ENCODE measurements at places on chromosomes 12 and 14. TPM values are rescaled to one million over a fixed set of nuclear protein-coding genes. Genes with fewer than 3 reads are reported as not detected.

The GARIN6 gene
- polyA plus RNA-seq: not detected

The GYS2 gene
- not detected for polyA plus RNA-seq

The ADAM21 gene
- not detected for polyA plus RNA-seq

The NPAS3 gene
- polyA plus RNA-seq: 0.70 TPM

The SLC17A8 gene
- polyA plus RNA-seq: not detected

The CBX5 gene
- 10.0 TPM for polyA plus RNA-seq

The FAM90A1 gene
- polyA plus RNA-seq: 0.35 TPM

The LALBA gene
- polyA plus RNA-seq: not detected

The KRT73 gene
- polyA plus RNA-seq: not detected

The PIGH gene
- 14.2 TPM for polyA plus RNA-seq

The INHBE gene
- polyA plus RNA-seq: not detected

The TPPP2 gene
- polyA plus RNA-seq: 0.46 TPM

The PTCSC3 gene
- not detected for polyA plus RNA-seq

The KRT6A gene
- polyA plus RNA-seq: 0.82 TPM

- DNase-seq: no peak
Observed at GRCh38 chr12:12338527-12339168, 11.4 kb downstream of the MANSC1 start.

- DNase-seq: no peak
Observed at GRCh38 chr12:101769865-101770264, 30.6 kb upstream of the SYCP3 start.

DNA sequence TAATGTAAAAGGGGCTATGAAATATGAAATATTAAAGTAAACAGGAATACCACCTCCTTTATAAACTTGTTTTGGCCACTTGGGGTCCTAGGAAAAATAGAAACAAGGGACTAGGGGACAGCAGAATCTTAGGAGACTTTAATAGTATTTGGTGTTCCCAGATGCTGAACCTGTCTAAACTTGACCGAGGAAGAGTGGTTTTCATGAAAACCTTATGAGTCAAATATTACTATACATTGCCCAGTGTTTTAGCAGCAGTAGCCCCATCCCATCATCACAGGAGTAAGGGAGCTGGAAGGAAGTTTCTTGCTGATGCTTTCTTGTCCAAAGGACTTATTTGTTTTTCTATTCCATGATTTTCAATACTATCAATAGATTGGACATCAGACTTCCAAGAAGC lies 177.5 kb upstream of the CAND1 start:
- DNase-seq: no peak

DNA sequence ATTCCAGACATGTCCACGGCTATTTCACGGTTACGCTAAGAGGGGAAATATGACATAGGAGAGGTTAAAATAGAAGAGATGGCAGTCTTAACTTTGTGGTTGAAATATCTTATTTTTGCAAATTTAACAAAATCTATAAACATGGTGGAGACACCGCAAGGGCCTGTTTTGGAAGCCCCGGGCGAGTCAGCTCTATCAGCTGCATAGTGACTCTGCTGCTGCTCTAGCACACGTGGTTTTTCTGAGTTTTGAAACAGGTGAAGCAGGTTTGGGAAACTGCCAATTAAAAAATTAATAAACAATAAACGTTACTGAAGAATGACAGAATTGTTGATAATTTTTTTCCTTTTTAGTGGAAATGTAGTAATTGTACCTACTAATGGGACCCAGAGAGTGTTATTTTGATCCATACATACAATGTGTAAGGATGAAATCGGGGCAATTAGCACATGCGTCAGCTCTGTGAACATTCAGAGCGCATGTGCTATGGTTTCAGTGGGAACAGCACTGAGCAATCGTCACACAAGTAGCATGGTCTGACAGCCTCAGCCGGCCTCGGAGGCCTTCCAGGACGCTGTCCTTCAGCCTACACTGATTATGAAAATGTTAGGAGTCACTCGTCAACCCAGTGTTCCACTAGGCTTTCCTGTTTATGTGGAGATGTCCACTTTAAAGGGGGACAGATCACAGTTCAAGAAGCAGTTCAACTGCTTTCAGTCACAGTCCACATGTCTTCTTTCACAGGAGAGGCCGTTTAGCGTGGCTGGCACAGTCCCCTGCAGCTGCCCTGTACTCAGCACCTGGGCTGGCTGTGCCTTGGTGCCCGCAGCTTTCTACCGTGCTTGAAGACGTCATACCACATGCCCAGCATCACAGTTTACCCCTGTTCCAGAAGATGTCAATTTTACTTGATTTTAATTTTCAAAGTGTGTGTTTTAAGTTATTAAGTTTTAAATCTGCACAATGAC lies 51.8 kb downstream of the MOK start:
- DNase-seq: peak; percentile 83

DNA sequence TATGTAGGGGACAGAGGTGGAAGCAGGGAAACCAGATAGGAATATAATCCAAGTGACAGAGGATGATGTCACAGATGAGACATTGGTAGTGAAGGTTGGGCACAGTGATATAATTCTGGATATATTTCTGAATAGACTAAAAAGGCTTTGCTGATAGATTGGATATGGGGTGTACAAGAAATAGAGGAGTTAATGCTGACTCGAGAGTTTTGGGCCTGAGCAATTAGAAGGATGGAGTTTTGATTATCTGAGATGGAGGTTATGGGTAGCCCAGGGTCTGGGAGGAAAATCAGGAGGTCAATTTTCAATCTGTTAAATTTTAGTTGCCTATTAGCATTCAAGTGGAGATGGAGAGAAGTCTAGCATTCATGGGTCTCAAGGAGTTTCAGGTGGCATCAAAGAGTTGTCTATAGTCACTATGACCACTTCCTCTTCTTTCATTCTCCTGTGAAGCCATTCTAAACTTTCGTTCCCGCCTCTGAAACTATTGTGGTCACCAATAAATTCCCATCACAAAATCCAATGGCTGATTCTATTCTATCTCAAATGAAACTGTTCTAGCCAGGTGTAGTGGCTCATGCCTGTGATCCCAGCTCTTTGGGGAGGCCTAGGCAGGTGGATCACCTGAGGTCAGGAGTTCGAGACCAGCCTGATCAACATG lies 10.6 kb upstream of the ANO6 start:
- DNase-seq: no peak

GRCh38 chr14:50800032-50800431 lies 30.9 kb downstream of the NIN start:
- DNase-seq: no peak

GRCh38 chr12:122366685-122367475 lies 55.6 kb downstream of the CLIP1 start:
- DNase-seq: no peak

GRCh38 chr12:115320451-115320850 lies 636.5 kb upstream of the TBX3 start:
- DNase-seq: no peak

DNA sequence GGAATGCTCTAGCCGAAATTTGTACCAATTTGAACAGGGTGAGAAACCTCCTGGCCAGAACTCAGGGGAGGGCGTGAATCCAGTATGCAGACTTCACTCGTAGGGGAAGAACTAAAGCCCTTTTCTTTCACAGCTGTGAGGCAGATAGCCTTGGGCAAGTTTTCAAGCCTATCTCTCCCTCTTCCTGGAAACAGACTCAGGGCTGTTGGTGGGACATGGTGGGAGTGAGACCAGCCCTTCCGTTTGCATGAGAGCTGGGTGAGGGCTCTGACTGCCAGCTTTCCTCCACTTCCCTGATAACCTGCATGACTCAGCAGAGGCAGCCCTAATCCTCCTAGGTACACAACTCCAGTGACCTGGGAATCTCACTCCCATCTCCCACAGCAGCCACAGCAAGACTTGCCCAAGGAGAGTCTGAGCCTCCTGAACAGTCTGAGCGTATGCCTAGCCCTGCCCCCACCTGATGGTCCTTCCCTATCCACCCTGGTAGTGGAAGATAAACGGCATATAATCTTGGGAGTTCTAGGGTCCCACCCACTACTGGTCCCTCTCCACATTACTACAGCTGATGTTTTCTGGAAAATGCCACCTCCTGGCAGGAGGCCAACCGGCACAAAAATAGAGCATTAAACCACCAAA lies 170.1 kb upstream of the AMIGO2 start:
- DNase-seq: no peak

DNA sequence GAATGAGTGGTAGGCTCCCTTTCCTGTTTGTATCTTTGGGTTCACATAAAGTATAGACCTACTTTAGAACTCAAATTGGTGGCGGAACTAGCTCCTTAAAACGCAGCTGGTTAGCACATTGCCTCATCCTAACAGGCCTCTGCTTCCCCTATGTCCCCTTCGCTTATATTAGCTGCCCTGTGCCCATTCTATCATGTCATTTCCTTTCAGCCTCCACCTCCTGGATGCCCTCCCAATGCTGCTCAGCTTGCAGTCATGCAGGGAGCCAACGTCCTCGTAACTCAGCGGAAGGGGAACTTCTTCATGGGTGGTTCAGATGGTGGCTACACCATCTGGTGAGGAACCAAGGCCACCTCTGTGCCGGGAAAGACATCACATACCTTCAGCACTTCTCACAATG lies 3.5 kb downstream of the DAZAP2 start:
- DNase-seq: no peak

DNA sequence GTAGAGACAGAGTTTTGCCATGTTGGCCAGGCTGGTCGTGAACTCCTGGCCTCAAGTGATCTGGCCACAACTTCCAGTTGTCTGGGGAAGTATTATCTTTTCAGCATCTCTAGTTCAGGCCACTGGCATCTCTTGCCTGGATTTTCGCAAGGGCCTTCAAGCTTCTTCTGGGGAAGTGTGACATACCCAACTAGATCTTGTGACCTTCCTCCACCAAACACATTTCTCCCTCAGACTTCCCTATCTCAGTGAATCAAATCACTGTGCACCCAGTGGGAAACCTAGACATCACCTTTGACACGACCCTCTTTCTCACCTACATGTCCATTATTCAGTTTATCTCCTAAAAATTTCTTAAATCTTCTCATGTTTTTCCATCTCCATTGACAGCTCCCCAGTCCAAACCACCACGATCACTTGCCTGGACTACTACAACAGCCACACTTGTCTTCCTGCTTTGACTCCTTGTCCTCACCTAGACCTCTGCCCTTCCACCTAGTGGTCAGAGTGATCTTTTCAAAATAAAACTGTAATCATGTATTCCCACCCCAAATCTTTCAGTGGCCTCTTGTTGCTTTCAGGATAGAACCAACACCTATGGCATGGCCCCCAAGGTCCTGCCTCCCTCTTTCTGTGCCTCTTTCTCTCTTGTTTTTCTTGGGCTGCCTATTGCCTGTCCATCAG lies 3.3 kb downstream of the EEF1AKMT3 start:
- DNase-seq: no peak

GRCh38 chr14:54671537-54671936 lies 104.6 kb downstream of the SAMD4A start:
- DNase-seq: no peak

GRCh38 chr14:68692916-68693771 lies 99.7 kb downstream of the ZFP36L1 start:
- no peak for DNase-seq

- no peak for DNase-seq
Observed at GRCh38 chr12:132020292-132020691, 70.5 kb downstream of the EP400 start.

- DNase-seq: no peak
Observed at GRCh38 chr14:51776102-51776894, 84.1 kb upstream of the GNG2 start.

GRCh38 chr12:2284321-2284813 lies 231.6 kb downstream of the CACNA1C start:
- DNase-seq: peak; percentile 16

DNA sequence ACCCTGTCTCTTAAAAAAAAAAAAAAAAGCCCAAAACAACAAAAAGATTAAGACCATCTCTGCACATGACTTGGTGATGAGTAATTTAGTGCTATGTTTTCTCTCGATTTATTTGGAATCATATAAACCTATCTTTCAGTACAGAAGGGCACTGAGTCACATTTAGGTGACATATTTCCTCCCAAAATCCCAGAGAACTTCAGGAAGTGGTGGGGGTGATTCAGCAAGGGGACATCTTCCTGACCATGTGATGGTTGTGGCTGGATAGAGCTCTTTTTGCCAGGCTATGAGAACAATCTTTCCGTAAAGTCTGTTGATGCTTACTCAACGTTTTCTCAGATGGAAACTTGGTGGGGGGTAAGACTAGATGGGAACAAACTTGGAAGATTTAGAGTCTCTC lies 50.0 kb downstream of the PPFIBP1 start:
- DNase-seq: no peak

GRCh38 chr14:91154851-91155625 lies 41.2 kb downstream of the DGLUCY start:
- peak; percentile 62 for DNase-seq

DNA sequence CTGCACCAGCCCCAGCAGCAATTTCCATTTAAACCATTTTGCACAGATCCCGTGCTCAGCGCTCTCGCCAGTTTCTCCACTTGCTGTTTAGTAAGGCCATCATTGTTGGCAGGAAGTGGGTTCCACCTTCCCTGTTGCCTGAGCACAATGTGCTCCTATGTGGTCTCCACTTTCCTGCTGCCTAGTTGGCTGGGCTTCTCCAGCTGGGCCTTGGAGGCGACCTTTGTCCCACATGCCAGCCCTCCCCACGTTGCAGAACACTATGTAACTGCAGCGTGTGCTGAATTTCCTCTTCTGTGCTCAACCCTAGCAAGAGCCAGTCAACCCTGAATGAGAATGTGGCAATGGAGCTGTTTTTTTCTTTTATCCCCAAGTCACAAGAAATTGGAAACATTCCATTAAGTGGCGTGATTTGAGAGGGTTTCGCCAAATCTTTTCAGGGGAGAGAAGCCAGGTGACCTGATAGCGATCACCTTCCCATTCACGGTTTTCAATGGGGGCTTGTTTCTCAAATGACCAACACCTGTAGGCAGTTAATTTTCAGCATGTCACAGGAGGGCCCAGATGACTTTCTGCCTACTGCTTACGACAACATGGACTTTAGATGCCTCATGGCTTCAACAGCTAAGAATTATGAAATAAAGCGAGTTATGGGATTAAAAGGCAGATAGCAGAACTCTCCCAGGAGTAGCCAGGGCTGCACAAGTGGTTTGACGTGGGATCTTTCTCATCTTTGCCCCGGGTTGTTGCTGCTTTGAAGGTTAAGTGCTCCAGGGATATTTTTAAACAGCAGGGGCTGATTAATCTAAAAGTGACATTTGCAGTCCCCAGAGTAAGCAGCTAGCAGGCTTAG lies at the start of gene ACACB:
Gene ACACB, plus strand, starts transcription at position 830 of the 853 bp plus-strand sequence. CDS start 22,819 bp downstream, outside the sequence.
- peak; percentile 84 for DNase-seq

DNA sequence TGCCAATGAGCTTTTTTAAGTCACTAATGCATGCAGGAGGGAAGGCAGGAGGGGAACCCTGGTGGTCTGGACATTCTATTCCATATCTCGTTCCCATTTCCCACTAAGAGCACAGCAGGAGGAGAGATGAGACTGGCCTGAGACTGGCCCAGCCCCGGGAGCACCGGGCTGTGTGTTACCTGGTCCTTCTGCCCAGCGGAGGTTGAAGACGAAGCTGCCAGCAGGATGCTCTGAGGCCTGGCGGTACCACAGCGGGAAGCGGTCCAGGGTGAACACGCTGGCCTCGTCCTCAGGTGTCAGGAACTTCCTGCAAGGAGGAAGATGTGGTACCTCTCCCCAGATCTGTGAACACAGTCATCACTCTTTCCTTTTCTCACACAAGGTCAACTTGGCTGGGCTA lies 23.9 kb downstream of the LRTM2 start:
- no peak for DNase-seq

- no peak for DNase-seq
Observed at GRCh38 chr12:75611041-75611440, 99.6 kb upstream of the KRR1 start.

- no peak for DNase-seq
Observed at GRCh38 chr12:91104812-91105466, 6.4 kb downstream of the LUM start.

GRCh38 chr12:2504577-2504976 lies 290.2 kb upstream of the FKBP4 start:
- DNase-seq: no peak

- DNase-seq: no peak
Observed at GRCh38 chr14:33590891-33591630, 359.8 kb downstream of the EGLN3 start.

- no peak for DNase-seq
Observed at GRCh38 chr12:69961246-69961645, 136.2 kb downstream of the MYRFL start.

Data from pancreas (tissue), 10 donors.